ENCODE measurements at places on chromosomes 11 and 22.
A peak's percentile ranks its signal among the peaks of the same experiment; 100 is the strongest.

GRCh38 chr22:37566903-37567798, 6.9 kb downstream of the CDC42EP1 start:
- peak; percentile 97 for DNase-seq

GRCh38 chr11:19868281-19868821, 155.7 kb downstream of the NAV2 start:
- DNase-seq: no peak

GRCh38 chr11:64437426-64437825, 78.5 kb downstream of the RPS6KA4 start:
- no peak for DNase-seq

DNA sequence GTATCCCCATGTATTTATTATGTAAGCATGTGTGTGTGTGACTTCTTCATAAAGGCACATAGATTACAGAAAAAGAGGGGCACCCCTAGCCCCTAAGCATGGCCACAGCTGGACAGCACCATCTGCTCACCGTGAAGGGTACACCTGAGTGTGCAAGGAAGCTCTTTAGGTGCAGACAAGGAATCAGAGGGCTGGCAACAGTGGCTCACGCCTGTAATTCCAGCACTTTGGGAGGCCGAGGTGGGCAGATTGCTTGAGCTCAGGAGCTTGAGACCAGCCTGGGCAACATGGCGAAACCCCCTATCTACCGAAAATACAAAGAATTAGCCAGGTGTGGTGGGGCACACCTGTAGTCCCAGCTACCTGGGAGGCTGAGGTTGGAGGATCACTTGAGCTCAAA, 56.3 kb downstream of the DGCR2 start:
- no peak for DNase-seq

DNA sequence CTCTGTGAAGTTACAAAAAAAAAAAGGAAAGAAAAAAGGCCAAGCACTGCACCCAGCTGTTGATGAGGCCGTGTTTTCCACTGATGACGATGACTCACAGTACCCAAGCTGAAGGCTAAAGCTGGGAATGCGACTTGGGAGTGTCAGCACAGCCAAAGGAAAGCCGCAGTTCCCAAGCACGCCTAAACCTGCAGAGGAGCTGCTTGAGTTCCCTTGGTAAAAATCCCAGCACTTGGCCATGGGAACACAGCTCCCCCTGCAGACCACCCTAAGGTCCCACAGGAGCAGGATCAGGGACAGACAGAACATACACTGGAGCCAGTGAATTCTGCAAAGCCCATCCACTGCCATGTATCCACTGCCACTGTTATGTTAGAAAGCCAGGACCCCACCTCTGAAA, 39.9 kb downstream of the SERGEF start:
- no peak for DNase-seq

DNA sequence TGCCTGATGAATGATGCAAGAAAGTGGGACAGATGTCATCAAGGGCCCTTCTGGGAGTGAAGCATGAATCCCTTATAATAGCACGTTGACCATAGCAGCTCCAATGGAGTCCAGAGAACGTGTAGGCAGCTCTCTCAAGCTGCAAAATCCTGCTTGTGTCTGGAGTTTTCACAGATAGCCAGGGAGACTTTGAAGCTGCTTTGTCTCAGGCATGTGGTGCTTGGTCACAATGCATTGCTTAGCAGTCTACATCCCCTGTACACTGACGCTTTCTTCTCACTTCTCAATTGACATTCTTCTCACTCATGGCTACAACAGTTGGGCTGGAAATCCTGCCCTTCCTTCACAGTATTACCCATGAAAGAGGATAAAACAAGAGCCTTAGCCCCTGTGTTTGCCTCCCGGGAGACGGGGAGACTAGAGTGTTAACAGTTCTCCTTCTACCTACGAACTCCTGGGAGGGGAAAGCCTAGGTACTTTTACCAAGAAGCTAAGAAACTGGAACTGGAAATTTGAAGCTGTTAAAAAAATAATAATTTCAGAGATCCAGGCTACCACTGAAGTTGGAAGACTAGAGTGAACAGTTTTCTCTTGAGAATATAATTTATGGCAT, 20.7 kb upstream of the MMP7 start:
- DNase-seq: no peak

GRCh38 chr11:119404872-119405271, 18.1 kb downstream of the THY1 start:
- no peak for DNase-seq

GRCh38 chr11:57324154-57324885, 432 bp downstream of the TNKS1BP1 start:
- DNase-seq: no peak

DNA sequence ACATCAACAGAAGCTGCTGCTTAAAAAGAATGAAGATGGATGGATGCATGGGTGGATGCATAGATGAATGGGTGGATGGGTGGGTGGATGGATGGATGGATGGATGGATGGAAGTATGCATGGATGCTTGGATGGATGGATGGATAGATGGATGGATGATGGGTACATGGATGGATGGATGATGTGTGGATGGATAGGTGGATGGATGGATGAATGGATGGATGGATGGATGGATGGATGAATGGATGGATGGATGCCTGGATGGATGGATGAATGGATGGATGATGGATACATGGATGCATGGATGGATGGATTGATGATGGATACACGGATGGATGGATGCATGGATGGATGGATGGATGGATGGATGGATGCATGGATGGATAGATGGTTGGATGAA, 110.8 kb downstream of the LDLRAD3 start:
- DNase-seq: no peak

DNA sequence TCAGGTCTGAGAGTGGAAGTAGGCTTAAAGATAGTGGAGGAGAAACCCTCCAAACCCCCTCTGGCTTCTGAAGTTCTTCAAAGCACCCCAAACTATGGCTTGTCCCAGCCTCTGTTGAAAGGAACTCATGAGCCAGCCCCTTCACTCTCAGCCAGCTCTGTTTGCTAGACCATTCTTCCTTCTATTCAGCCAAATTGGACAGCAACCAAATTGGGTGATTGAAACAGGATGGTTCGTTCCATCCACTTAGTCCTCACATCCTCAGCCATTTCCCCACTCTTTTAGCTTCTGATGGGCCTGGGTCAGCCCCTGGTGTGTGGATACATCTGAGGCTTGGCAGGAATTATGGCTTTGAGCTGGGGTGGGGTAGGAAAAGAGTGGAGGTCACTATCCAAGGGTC, 4.5 kb downstream of the HTR3A start:
- DNase-seq: no peak

DNA sequence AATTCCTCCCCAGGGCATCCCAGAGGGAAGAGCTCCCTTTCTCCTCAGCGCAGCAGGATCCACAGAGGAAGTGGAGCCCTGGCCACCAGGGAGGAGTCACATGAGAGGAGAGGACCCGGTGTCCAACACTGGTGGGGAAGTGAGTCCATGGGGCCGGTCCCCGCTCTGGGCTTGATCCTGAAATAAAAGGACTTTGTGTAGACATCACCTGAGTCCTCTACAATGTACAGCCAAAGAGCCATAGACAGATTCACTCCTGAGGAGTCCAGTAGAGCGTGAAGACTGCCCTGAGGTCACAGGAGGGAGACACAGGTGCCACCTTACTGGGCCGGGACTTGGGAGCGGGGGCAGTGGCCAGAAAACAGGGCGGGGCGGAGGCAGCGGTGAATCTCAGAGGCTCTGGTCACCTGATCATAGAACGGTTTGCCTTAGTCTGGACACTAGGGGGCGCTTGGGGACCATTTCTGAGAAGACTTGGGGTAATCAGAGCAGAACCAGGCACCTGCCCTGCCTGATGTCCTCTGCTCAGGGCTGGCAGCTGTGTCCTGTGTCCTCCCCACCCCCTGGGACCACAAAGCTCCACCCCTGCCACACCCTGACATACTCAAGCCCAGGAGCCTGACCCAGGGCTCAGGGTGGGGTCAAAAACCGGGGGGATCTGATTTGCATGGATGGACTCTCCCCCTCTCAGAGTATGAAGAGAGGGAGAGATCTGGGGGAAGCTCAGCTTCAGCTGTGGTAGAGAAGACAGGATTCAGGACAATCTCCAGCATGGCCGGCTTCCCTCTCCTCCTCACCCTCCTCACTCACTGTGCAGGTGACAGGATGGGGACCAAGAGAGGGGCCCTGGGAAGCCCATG, 112.7 kb downstream of the VPREB1 start:
- DNase-seq: peak; percentile 82

DNA sequence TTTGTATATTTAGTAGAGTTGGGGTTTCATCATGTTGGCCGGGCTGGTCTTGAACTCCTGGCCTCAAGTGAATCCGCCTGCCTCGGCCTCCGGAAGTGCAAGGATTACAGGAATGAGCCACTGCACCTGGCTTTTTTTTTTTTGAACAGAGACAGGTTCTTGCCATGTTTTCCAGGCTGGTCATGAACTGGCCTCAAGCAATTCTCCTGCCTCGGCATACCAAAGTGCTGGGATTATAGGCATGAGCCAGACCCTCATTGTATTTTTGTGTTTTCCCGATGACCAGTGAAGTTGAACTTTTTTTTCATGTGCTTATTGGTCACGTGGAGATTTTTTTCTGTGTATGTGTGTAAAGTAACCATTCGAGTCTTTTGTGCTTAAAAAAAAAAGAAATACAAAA, 48.2 kb downstream of the KIAA1671 start:
- no peak for DNase-seq

DNA sequence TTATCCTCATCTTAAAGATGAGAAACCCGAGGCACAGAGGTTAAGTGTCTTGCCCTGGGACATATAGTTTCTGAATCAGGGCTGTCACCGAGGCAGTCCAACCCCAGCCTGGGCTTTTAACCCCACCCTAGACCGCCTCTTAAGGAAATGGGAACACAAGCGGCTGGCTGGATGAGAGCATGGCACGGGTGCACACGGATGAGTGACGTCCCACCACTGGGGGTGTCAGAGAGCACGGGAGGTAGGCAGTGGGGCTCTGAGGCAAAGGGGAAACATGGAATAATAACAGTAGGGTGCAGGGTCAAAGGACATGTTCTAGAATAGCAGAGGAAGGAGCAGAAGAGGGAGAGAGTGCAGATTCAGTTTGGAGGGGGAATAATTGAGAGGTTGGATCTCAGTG, 22.3 kb downstream of the PPFIBP2 start:
- DNase-seq: no peak

GRCh38 chr11:61739966-61740365, 12.5 kb upstream of the MYRF start:
- DNase-seq: no peak

DNA sequence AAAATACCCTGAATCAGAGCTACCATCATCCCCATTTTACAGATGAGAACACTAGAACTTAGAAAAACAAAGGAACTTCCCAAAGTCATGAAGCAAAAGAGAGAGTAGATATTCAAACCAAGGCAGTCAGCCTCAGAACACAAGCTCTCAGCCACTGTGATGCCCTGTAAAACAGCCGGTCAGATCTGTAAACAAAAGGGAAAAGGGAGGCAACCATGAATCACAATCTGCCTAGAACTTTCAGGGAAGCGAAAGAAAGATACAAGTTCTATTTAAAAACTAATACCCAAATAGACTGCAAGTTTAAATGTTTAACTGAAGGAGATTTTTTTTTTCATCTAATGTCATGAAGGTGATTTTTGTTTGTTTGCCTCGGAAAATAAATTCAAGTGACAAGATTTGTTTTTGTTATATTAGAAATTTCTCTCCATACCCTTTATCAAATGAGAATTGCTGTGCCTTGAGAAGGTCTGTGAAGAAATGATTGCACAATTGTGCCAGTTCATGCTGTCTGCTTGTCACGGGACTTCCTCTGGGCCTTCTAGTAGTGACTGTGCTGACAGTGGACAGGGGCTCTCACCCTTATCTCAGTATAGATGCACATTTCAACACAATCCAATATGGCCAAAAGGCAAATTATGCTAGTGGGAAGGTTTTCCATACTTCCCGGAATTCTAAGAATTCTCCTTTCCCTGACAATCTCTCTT, 11.7 kb downstream of the SAA1 start:
- no peak for DNase-seq

DNA sequence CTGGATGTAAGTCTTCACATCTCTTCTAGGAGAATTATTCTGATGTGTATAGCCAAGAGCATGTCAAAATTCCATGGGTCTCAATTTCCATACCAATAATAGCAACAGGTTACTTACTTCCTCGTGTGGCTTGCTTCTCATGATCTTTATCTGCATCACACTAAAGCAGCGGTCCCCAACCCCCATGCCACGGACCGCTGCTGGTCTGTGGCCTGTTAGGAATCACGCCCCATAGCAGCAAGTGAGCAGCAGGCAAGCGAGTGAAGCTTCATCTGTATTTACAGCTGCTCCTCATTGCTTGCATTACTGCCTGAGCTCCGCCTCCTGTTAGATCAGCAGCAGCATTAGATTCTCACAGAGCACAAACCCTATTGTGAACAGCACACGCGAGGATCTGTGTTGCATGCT, 28.9 kb upstream of the SLC25A1 start:
- DNase-seq: no peak

- no peak for DNase-seq
These were observed 174.6 kb downstream of the CTTN start for GRCh38 chr11:70572974-70573260.

GRCh38 chr11:124915541-124916369, 3.3 kb upstream of the HEPN1 start:
- DNase-seq: no peak

- DNase-seq: no peak
These were observed 36.9 kb upstream of the SYT13 start for GRCh38 chr11:45322891-45323600.

GRCh38 chr22:34696557-34696956, 369.4 kb upstream of the ISX start:
- DNase-seq: no peak

GRCh38 chr11:10533323-10533722, 7.7 kb downstream of the RNF141 start:
- no peak for DNase-seq

GRCh38 chr22:36423461-36424404, 36.0 kb upstream of the MYH9 start:
- no peak for DNase-seq

DNA sequence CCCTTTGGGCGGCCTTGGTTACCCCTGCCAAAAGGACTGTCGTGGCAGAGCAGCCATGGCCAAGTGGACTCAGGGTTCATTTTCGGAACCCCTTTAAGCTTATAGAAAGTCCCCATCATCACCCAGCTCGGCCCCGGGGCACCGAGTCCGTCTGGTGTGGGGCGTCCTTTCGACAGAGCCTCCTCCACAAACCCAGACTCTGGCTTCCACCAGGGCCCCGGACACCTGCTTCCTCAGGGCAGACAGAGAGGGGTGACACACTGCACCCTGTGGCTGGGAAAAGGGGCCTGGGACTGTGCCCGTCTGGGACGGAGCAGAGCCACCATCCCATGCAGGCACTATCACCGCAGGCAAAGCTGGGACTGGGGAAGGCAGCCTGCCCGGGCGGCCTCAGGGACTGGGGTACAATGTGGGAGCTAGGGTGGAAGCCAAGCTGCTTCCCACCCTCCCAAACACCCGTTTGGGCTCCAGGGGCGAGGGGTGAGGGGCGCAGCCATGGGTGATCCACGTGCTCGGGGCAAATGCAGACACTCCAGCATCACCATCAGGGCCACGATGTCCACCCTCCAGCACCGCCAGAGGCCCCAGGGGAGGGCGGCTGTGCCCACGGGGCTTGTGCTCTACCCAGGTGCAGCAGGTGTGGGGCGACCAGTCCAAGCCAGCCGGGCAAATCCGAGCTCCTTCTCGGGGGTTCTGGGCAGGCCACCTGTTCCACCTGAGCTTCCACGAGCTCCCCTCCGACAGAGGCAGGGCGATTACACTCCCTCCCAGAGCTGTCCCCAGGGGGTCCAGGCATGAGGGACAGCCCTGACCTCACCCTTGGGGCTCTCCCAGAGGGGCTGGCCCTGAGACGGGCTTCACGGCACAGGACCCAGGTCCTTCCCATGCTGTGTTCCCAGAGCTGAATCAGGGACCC, 11.7 kb upstream of the MRPL23 start:
- no peak for DNase-seq
